ENCODE measurements at places on chromosomes 2 and 18. TPM values are rescaled to one million over a fixed set of nuclear protein-coding genes. Genes with fewer than 3 reads are reported as not detected.

Gene DNAJC5G
- not detected for total RNA-seq

Gene NGEF
- total RNA-seq: 0.57 TPM

Gene OSBPL6
- total RNA-seq: 0.22 TPM

Gene CCDC93
- 26.2 TPM for total RNA-seq

Gene CHRNG
- total RNA-seq: not detected
